D721Med (cell line): ENCODE measurements at places on chromosomes 4 and X.

- no peak for DNase-seq
Measured at GRCh38 chrX:102067966-102068723, 57.3 kb upstream of the TCEAL2 start.

- no peak for DNase-seq
Measured at GRCh38 chr4:57314636-57315035, 204.5 kb upstream of the IGFBP7 start.

- DNase-seq, result no peak
Measured at GRCh38 chr4:186587416-186588018, 32.1 kb upstream of the MTNR1A start.

- no peak for DNase-seq
Measured at GRCh38 chr4:72875138-72875537, 194.4 kb downstream of the COX18 start.

DNA sequence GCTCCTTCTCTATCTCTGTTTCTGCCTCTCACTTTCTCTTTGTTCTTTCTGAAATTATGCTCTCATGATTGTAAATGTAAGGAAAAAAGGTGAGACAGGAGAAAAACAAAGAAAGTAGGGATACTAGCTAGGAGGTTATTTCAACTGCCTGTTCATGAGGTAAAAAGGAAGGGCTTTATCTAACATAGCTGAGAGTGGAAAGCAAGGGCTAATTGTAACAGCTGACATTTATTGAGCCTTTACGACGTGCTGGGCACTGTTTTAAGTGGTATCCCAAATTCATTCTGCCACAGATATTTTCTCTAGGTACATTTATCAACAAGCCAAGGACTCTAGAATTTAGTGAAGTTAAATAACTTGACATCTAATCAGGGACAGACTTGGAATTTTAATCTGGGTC, 133.1 kb upstream of the GNPDA2 start:
- DNase-seq, result no peak

GRCh38 chr4:185532293-185532692, 3.0 kb downstream of the PDLIM3 start:
- no peak for DNase-seq

DNA sequence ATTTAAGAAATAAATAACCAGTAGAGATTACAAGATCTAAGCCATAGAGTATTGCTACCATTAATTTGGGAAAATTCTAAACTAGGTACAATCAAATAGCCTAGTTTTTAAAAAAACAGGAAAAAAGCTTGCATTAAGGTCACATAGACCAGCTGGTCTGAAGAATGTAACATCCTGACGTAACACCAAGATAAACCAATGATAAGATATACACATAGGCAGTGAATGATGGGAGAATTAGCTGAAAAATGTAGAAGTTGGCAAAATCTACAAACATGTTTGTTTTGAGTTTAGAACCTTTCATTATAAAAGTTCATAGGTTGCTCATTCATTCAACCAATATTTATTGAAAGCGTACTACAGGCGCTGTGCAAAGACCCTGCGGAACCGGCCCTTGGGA, 120.0 kb downstream of the SH3RF1 start:
- DNase-seq, result no peak

GRCh38 chr4:182240161-182241130, 2.8 kb upstream of the TENM3 start:
- DNase-seq, result no peak

GRCh38 chrX:149470955-149471354, 34.2 kb downstream of the IDS start:
- peak; percentile 35 for DNase-seq

GRCh38 chrX:136529795-136530194, 2.2 kb upstream of the VGLL1 start:
- no peak for DNase-seq

GRCh38 chrX:16465081-16465876, 184.7 kb upstream of the S100G start:
- no peak for DNase-seq

DNA sequence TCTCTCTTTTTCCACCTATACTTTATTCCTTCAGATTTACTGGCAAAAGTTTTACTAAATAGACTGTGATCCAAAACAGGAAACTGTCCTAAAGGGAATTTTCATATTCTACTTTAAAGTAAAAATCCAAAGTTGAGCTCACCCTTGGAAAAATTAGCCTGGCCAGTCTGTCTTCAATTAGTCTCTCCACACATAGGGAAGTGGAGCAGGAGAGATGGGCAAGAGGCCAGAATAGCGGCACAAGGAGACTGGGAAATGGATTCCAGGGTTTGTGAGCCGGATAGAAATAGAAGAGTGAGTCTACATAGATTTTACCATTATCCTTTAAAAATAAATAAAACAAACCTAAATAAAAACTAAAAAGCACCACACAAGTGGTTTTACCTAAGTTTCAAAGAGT, 16.2 kb upstream of the FRMD7 start:
- no peak for DNase-seq

GRCh38 chr4:19982556-19982955, 269.1 kb upstream of the SLIT2 start:
- no peak for DNase-seq

DNA sequence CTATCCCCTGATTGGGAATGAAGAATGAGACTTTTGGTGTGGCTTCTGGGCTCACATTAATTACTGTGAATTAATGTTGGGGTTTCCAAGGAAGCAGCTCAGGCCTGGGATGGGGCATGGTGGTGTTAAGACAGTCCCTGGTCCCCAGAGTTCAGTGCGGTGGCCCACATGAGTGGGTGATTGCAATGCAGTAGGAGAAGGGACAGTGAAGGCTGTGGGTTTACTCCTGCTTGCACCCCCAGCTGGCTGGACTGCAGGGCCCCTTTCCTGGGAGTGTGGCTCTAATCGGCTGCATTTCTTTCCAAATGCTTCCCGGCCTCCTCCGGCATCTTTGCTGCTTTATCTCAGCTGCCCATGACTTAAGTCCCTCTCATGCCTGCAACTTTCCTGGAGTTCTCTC, 28.2 kb upstream of the GPR78 start:
- DNase-seq, result no peak

DNA sequence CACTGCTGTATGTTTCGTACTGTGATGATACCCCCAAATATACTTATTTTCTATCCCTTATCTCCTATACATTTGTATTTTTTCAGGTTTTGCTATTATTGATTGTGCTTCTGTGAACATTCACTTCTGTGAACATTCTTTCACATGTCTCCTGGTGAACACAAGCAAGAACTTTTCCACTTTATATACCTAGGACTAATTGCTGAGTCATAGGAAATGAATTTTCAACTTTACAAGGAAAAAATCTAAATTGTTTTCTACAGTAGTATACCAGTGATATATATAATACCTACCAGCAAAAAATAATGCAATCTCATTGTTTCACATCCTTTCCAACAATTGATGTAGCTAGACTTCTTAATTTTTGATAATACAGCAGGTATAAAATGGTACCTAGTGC, 139.5 kb upstream of the MAGEB18 start:
- DNase-seq, result no peak

- DNase-seq, result no peak
Measured at GRCh38 chr4:101282076-101282844, 65.1 kb downstream of the PPP3CA start.
